A673 (cell line): ENCODE measurements at places on chromosomes 11 and 22.

DNA sequence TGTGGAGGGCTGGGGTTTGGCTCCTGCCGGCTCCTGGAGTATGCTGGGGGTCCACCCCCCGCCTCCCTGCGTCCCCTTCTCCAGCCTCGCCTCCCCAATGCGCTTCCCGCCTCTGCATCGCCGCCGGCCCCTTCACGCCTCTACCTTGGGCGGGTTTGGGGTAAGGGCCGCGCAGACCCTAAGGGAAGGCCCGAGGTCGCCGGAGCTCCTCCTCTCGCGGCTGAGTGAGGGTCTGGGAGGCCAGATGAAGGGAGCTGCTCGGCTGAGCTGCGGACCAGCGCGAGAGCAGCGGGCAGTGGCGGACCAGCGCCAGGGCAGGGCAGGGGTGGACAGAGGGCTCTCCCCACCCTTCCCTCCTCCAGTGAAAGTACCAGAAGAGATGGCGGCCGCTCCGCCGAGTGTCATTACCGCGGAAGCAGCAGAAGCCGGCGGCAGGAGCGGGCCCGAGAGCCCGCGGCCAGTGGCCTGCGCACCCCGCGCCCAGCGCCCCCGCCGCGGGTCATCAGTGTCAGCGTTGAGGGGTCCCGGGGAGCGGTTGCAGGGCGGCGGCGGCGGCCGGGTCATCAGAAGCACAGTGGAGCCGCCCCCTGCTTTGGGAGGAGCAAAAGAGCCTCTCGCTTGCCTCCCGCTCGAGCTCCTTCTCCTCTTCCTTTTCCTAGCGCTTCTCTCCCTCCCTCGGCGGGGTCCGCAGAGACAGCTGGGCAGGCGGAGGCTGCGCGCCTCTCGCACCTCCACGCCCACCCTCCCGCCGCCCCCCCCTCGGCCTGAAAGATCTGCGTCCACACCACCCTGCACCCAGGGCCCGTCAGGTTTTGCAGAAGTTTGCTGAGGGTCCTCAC lies 255.6 kb upstream of the CADM1 start:
- no peak for DNase-seq

GRCh38 chr11:121112498-121113455 lies 11.7 kb downstream of the TECTA start:
- peak; percentile 82 for DNase-seq

DNA sequence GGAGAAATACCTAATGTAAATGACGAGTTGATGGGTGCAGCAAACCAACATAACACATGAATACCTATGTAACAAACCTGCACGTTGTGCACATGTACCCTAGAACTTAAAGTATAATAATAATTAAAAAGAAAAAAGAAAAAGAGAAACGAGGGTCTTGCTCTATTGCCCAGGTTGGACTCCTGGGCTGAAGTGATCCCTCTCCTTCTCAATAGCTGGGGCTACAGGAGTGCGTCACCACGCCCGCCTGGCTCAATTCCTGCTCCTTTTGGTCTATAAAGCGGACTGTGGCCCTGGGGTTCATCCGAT lies 521 bp upstream of the PTS start:
- no peak for DNase-seq

DNA sequence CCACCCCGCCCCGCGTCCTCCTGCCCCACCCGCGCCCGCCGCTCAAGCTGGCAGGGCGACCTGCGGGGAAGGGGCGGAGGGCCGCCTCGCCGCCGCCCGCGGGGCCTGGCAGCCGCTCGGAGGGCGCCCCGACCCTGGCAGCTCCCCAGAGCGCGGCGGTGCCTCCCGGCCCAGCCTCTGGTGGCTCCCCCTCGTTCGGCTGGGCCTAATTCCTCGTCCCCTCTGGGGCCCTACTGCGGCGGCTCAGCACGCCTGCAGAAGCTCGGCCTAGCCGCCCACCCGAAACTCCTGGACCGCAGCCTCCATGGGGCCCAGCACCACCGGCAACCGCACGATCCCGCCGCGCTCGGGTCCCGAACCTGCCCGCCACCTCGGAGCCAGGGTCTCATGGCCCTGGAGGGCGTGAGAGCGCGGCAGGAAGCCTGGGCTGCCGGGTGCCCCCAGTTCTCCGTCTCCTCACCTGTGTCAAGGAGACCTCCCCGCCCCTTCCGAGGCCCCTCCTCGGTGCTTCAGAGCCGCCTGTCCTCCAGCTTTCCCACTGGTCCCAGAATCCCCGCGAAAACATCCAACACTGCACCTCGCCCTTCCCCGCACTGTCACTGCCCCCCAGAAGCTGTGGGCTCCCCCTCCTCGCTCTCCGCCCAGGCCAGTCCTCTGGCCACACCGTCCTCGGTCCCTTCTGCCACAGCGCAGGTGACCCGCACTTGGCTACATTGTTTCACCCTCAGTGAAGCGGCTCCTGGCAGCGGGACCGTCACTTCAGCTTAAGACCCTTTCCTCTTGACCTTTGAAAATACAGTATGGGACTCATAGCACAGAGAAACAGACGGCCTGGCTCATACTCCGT lies 613 bp upstream of the GSC2 start:
- DNase-seq: no peak

- DNase-seq: peak; percentile 75
These were observed 41.4 kb downstream of the DKK3 start for GRCh38 chr11:11966826-11967668.

- DNase-seq: peak; percentile 83
These were observed 22.3 kb downstream of the SLN start for GRCh38 chr11:107689317-107690202.

DNA sequence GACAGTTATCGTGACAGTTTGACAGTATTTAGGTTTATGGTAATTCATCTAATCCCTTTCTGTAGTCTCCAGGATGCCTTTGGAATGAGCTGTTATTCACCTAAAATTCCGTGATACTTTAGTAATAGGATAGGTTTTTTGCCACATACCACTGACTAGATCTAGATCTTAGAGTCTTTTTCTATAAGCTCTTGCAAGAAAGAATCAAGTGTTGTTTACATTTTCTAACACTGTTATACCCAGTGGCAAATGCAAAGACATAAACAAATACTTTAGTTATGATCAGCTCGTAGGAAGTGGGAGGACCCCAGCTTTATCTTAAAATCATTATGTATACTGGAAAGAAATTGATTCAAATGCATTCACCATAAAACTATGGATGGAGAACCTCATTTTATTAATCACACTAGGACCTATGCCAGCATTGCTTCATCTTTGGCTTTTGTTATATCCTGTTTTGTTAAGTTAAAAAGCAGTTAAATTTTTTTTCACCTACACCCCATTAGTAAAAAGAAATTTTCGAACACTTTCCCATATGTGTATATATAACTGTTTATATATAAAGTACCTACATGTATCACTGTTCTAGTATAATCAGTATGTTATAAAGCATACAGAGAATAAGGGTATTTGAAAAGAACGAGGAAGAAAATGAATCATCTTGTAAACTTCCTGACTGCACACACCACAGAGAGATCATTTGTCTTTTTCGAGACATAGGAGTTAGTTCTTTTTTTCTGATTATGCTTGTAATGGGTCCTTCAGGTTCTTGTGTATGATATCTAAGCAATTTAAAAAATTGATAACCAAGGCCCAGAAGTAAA lies 60.9 kb downstream of the PDHX start:
- peak; percentile 56 for DNase-seq

DNA sequence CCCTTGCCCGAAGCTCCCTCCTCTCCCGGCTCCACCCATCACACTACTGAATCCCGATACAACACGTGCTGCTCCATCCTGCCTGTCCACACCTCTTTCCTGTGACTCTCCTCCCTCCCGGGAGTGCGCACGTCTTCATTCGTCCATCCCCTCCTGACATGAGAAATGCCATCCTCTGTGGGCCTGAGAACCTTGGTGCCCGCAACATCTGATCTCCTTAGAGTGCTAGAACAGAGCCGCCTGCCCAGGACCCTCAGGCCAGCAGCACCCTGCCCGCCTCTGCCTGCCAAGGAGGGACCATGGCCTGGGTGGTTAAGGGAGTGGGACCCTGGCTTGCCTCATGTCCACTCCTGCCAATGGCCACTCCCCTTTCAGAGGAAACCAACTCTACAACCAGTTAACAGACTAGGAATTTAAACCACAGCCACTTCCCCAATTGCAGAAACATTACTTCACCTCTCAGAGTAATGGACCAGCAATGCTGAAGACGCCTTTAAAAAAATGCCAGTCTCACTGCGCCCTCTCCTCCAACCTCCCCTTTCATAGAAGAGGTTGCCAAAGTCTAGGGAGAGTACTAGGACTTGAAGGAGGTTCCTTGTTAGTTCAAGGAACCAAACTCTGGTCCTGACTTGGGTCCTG lies 466.3 kb downstream of the OPCML start:
- no peak for DNase-seq

DNA sequence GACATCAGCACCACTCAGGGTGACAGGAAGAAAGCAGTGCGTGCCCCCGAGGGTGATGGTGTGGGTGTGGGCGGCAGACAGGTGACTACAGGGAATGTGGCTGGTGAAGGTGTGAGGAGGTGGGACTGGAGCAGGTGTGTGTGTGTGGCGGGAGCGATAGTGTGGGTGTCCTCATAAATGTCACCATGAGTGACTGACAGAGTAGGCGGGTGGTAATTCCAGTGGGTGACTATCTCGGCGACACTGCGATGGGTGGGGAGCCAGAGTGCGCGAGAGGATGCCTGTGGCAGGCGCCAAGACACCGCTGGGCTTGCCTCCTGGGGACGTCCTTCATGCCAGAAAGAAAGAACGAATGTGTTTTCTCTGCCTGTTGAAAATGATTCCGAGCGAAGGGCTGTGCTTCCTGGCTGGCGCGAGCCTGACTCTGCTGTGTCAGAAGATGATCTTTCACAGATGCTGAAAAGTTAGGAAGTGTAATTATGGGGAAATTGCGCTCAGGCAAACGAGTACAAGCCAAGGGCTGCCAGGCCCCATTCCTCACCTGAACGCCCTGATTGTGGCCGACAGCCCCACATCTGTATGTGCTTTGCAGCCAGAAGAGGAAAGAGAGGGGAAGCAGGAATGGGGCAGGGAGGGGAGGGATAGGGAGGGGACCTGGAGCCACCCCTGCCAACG lies 98.8 kb upstream of the CD82 start:
- no peak for DNase-seq

DNA sequence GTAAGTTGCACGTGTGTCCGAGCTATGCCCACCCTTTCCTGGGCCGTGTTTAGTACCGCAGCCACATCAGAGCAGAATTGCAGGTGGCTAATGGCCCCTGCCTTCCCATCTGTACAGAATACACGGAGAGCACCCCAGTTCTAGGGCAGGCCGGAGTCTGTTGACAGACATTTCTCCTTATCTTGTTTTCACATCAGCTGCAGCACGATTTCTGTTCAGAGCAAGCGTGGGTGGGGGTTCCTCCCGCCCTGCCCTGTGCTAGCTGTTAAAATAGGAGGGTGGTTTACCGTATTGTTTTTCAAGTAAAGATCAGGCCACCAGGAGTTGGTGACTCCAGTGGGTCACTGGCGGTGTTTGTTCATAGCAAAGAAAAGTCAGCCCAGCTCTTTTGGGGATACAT lies 41.1 kb downstream of the UBASH3B start:
- DNase-seq: no peak

DNA sequence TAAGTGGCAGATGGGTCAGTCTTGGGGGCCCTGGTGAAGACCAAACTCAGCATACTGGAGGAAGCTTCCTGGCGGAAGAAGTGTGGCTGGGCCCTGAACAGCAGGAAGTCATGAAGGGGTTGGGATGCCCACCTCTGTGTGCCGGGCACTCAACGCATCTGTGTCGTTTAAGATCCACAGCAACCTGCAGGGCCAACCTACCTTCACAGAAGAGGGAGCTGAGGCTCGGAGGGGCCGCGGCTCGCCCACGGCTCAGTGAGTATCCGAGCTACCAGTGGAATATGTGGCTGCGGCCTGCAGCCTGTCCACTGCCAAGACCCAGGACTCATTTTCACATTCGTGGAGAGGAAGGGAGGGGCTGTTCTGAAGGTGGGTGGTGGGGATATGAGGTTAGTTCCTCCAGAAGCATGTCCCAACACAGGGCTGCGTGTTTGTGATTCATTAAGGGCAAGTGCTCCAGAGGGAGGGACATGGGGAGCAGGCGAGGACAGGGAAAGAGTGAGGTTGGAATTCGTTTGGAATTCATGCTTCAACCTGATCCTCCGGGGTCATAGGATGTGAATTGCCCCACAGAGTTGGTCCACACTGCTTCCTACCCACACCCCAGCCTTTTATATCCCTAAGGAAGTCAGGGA lies 99.6 kb downstream of the MPPED1 start:
- no peak for DNase-seq

DNA sequence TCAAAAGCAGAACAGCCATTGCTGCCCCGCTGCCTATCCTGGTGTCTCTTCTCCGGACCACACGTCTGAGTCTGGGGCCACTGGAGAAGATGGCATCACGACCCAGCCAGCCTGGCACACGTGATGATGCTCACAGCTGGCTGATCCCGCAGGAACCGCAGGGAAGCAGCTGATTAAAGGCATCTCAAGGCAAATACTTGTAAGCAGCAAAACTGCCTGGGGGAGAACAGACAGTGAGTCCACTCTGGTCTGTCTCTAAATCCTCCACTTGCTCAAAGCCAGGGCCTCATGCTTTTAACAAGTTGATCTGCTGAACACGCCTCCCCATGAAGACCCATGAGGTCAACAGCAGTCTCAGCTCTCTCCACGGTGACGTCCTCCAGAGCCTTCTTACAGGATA lies 108.6 kb downstream of the BRD1 start:
- no peak for DNase-seq

GRCh38 chr11:113876074-113876797 lies 864 bp upstream of the USP28 start:
- DNase-seq: no peak

GRCh38 chr22:42889304-42889703 lies 32.2 kb upstream of the ARFGAP3 start:
- no peak for DNase-seq

GRCh38 chr11:985406-985805 lies 51.1 kb downstream of the MUC6 start:
- DNase-seq: no peak

DNA sequence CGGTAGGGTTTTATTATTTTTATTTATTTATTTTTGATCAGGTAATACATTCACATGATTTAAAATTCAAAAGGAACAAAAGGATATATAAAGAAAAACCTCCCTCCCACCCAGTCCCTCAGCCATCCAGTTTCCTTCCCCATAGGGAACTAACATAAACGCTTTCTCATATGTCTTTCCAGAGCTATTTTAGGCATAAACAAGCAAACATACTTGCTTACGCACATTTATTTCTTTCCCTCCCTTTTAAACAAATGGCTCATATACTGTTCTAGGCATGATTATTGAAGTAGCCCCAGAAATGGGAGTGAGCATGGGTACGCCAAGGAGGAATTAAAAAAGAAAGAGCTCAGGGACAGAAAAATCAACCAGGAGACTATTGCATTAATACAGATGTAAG lies 63.7 kb downstream of the LIF start:
- DNase-seq: no peak

DNA sequence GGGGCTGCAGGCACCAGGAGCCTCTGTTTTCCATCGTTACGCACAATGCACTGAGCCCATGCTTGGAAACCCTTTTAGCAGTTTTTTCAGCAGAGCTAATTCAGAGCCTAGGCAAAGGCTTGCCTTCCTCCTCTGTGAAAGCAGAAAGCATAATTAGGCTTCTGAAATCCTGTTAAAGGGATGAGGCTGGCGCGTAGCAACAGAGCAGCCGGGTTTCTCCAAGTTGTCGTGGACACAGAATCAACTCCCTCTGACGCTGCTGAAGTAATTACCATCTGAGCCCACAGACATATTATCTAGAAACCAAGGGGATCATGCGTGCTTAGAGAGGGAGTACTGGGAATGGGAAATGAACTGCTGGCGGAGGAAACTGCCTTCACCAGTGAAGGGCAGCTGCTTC lies 85.4 kb downstream of the MYO18B start:
- DNase-seq: no peak
